Kidney glomerular epithelial cell (primary cell): ENCODE measurements at places on chromosomes 1 and 21.

DNA sequence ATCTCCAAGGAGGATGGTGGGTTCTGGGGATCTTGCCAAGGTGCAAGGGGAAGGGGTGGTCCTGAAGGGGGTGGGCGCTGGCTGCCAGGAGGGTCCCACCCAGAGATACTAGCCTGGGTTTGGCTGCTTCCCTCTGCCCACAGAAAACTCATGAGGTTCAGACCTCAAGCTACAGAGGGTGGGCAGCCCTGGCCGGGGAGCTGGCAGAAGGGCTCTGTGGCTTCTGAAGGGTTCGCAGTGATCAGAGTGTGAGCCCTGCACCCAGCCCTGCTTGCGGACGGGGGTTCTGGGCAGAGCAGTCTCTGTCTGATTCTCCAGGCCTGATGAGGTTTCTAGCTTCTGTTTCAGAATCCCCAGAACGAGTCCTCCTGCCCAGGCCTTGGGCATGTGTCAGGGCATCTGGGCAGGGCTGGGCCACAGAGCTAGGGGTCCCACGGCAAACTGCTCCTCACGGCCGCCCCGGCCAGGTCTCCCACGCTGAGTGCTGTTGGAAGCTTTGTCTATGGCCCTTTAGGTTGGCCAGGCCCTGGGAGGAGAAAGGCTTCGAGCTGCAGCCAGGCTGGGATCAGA, 635 bp upstream of the MMEL1 start:
- no peak for DNase-seq

DNA sequence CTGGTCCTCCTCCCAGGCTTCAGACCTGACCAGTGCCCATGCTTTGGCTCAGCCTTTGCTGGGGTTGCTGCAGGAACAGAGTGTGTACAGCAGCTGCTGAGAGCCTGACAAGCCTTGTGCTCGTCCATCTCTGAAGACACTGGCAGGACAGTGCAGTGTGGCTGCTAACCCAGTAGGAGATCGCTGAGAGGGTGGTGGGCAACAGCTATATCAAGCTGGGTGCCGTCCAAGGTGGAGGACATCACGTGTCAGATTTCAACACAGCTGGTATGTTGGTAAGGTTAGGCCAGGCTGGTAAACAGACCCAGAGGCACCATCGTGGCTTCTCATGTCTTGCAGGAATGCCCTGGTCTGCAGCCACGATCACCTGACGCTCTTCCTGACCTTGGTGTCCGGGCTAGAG, 17.9 kb upstream of the SLC25A34 start:
- no peak for DNase-seq

DNA sequence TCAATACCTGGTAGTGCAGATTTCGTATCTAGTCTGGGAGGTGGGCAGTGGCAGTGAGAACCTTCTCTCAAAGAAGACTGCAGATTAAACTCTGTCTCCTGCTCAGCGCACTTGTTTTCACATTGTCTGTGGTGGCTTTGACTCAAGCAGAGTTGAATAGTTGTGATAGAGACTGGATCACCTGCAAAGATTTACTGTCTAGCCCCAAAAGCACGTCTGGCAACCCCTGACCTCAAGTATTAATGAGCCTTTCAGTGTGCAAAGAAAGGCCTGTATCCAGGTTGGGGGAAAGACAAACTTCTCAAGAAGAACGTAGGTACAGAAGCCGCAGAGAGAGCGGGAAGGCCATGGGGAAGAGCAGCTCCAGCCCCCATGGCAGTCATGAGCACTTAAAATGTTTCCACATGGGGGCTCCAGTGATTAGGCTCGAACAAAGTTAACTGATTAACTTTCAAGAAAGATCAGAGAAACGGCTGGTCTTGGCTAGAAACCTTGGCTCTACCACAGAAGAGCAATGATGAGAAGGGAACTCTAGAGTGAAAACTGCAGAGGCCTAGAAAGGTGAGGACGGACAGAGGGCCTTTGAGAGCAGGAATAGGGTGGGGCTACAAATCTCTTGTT, 15.2 kb downstream of the HENMT1 start:
- DNase-seq, result no peak

DNA sequence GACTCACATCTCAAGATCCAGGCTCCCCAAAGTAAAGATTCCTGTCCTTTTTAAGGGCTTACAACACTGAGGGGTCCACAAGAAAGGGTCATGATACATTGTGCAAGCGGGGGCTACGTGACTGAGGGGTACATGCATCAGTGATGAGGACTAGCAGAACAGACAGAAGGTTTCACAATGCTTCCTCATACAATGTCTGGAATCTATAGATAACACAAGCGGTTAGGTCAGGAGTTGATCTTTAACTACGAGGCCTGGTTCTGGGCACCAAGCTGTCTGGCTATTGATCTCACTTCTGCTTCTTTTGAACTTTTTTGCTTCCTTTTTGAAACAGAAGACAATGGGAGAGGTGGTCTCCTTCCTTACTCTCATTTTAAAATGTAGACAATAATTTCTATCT, 718.6 kb downstream of the AMY1C start:
- DNase-seq, result no peak
